Type B pancreatic cell (in vitro differentiated cells): ENCODE measurements at places on chromosomes 11 and 22. TPM values are rescaled to one million over a fixed set of nuclear protein-coding genes. Genes with fewer than 3 reads are reported as not detected.

The OR4A16 gene
- not detected in 2 replicates for total RNA-seq

The PKP3 gene
- 51.6 and 156 TPM in 2 replicates for total RNA-seq

The MMP13 gene
- total RNA-seq = not detected in 2 replicates

The GUCY1A2 gene
- total RNA-seq = 12.2 and 13.2 TPM in 2 replicates

The LIPT2 gene
- 5.5 and 5.6 TPM in 2 replicates for total RNA-seq

The EMID1 gene
- total RNA-seq = 4.2 and 11.4 TPM in 2 replicates

The GGT5 gene
- total RNA-seq = 0.14 and 0.80 TPM in 2 replicates

The PARVA gene
- 32.3 and 49.4 TPM in 2 replicates for total RNA-seq

The COMT gene
- total RNA-seq = 87.2 and 87.4 TPM in 2 replicates

The ALX4 gene
- 0.43 and 11.6 TPM in 2 replicates for total RNA-seq

The POLR2F gene
- 92.0 and 99.6 TPM in 2 replicates for total RNA-seq

The MMP12 gene
- 0.27 TPM in 1 of 2 replicates, not detected in the other for total RNA-seq

GRCh38 chr11:70176940-70177689 lies 26.0 kb upstream of the FADD start:
- no peak for DNase-seq

DNA sequence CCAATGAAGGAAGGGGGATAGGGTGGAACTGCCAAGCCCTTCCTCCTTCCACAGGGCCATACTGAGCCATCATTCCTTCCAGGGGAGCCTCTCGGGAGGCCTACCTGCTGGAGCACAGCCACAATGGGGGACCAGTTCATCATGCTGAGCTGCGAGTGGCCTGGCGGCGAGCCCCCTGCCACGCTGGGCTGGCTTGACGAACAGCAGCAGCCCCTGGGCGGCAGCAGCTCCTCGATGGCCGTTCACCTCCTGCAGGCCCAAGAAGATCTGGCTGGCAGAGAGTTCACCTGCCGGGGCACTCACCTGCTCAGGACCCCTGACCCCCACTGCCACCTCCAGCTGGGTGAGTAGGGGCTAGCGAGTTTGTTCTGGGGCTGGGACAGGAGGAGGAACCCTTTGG lies 5.9 kb downstream of the VSIG10L2 start:
- no peak for DNase-seq

DNA sequence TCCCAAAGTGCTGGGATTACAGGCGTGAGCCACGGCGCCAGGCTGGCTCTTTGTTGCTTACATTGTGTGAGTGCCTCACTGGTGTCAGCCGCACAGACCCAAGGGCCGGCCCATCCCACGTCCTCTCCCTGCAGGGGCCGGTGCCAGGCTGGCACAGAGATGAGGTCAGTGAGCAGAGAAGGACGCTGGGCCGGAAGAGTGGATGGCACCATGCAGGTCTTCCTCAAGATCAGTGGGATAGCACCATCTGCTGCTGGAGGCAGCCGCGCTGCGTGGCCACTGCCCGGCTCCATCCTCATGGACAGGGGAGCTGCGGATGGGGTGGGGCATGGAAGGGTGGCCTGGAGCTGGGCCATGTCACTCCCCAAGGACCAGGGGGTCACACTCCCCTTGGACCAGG lies 22.0 kb upstream of the FGF4 start:
- DNase-seq = no peak

DNA sequence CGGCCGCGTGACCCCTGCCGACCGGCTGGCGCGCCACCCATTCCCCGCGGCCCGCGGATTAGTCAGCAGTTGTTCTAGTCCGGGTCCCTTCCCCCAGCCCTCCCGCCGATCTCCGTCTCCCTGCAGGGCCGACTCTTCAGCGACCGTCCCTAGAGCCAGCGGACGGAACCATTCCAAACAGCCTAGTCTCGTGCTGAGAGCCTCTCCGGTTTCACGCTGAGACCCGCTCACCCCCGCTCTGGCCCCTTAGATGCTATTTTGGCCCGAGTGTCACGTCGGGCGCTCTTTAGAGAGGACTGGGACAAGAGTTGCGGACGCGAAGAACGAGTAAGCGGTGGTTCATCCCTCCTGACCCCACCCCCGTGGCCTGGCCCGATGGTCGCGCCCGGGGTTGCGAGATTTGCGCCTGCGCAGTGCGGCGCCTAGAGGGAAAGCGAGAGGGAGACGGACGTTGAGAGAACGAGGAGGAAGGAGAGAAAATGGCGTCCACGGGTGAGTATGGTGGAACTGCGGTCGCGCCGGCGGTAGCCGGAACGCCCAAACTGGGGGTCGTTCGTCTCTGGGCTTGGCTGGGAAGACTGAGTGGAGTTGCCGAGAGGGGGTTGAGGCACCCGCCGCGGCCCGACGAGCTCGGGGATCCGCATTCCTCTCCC lies at the start of the genes EWSR1 and RHBDD3:
Gene EWSR1, plus strand, starts transcription at position 411 of the 653 bp plus-strand sequence. Its CDS starts 69 bp downstream, at position 480.
Gene RHBDD3, minus strand, starts transcription at position 124 of the 653 bp plus-strand sequence. CDS start 2,355 bp downstream, outside the sequence.
- peak; percentile 98 for DNase-seq

- no peak for DNase-seq
These were observed 45.5 kb downstream of the FAR1 start for GRCh38 chr11:13713982-13714381.

GRCh38 chr11:67429038-67429668 lies 859 bp downstream of the RPS6KB2 start:
- no peak for DNase-seq

DNA sequence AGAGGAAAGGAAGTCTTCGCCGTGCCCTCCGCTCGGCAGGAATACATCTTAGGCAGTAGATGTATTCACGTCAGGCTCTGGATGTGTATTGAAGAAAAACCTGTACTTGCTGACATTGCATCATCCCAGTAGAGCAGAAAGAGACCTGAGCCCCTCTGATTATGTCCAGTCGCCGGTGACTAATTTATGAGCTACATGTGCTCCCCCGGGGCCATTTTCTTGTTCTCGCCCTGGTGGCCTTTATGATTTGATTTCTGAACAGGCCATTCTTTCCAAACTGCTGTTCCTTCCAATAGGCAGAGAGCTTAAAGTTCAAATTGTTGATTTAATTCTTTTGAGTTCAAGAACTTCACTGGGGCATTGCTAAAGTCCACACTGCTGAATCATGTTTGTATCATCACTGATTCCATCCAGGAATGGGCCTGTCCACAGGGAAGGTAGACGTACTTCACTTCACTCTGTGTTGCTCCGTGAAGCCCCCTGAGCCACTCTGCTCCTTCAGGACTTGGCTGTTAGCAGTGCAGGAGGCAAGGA lies 137.3 kb upstream of the RASSF10 start:
- no peak for DNase-seq

- no peak for DNase-seq
These were observed 129.4 kb downstream of the OSBP2 start for GRCh38 chr22:30824096-30824495.

DNA sequence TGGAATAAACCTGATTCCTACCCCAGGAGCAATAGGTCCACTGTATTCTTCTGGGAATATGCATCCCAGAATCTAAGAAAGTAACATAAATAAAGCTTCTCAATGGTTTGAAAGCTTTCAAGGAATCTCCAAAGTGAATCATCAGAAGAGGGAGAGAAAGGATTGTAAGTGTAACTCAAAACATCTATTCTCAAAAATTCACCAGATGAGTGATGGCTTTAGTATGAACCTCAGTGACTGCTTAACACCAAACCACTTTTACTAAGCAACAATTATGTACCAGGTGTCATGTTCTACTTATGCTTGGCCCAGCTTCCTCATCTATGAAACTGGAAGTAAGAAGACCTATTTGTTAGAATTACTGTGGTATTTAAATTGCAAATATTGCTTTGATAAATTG lies 7.4 kb downstream of the RAB38 start:
- no peak for DNase-seq

DNA sequence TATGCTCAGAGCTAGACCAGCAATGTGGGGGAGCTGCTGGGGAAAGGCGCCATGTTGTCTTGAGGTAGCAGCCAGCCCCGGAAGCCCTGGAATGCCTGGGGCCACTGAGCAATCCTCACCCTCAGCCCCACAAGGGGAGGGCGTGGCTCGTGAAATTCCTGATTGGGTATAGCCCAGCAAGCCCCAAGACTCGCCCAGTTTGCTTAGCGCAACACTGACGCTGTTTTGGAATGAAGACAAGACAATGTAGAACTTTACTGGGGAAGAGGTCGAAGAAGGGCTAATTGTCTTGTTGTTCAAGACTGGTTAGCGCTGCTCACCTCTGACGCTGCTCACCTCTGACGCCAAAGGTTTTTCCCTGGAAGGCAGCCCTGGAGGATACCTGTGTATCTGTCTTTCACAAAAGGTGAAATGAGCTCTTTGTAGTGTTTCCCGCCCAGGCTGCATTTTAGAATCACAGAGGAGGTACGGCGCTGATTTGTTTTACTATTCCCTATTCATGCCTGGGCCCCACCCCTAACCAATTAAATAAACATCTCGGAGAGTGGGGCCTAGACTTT lies 47.6 kb downstream of the ST3GAL4 start:
- DNase-seq = no peak

GRCh38 chr11:117839380-117839881 lies 14.9 kb upstream of the FXYD2 start:
- DNase-seq = peak; percentile 50

- DNase-seq = no peak
These were observed 96.3 kb downstream of the C11orf65 start for GRCh38 chr11:108370990-108371389.

DNA sequence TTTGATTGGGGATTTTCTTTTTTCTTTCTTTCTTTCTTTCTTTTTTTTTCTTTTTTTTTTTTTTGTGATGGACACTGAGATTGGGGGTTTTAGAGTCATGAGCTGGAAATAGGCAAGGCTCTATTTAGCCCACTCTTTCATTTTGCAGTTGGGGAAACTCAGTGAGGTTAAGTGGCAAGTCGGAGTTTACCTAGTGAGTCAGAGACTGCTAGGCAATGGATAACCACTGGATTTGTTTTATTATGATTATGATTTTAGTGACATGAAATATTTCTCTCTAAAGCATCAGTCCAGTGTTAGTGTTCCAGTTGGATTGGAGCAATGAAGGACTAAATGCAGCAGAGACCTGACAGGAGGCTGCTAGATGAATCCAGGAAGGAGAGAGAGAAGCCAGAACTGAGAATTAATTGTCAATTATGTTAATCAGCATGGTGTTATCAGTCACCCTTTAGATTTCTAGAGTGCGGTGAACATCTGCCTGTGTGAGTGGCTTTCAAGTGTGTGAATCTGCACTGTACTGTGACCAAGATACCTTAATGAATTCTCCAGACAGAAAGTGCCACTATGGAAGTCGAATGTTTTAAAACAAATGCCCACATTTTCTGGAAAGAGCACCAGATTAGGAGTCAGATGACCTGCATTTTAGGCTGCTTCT lies 10.9 kb downstream of the BMAL1 start:
- no peak for DNase-seq

GRCh38 chr11:128407962-128408361 lies 179.4 kb downstream of the ETS1 start:
- DNase-seq = no peak

- no peak for DNase-seq
These were observed 3.8 kb upstream of the GGA1 start for GRCh38 chr22:37604875-37605274.

GRCh38 chr11:12356944-12357655 lies 20.3 kb upstream of the PARVA start:
- no peak for DNase-seq

DNA sequence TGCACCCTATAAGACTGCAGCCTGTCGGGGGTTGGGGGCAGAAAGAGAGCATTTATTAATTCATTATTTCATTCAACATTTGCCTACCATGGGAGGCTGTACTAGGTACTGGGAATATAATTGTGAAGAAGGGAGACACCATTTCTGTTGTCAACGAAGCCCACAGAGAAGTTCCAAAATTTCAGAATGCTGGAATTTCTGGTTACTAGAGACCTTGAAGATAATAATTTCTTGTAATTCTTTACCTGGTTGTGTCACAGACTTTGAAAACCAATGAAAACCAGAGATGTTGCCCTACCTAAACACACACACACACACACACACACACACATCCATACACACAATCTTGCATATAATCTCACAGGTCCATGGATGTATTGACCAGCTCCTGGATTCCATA lies 30.1 kb downstream of the CD44 start:
- DNase-seq = no peak

DNA sequence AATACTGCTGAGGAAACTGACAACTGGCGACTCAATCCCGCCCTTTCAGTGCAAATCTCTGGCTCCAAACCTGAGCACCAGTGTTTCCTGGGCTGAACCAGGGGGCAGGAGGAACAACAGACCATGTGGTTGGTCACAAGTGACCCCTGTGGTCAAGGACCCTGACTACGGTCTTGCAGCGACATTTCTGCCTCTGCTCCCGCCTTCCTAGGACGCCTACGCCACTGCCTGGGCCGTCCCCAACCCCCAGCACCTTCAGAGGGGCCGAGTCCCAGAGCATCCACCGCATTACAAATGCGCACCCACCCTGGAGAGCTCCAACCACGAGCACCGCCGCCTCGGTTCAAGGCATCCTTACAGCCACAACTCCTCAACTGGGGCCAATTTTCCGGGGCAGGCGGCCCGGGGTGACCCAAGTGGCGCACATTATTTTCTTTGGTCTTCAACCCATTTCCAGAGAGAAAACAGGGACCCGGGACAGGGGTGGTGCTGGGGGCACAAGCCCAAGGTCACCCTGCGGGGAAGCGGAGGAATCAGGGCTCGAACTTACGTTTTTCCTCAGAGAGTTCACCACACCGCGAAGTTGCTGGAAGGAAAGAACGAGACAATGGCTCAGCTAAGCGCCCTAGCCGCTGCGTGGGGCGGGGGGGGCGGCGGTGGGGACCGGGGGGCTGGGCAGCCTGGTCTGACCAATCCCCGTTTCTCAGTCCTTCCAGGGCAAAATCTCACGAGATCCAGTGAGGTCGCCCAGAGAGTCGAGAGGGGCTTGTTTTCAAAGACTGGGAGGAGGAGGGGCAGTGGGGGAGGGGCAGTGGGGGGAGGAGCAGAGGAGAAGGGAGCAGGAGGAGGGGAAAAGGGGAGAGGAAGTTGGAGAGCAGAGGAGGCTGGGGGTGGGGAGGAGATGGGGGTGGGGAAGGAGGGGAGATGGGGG lies 1.8 kb downstream of the PRAME start:
- DNase-seq = no peak

DNA sequence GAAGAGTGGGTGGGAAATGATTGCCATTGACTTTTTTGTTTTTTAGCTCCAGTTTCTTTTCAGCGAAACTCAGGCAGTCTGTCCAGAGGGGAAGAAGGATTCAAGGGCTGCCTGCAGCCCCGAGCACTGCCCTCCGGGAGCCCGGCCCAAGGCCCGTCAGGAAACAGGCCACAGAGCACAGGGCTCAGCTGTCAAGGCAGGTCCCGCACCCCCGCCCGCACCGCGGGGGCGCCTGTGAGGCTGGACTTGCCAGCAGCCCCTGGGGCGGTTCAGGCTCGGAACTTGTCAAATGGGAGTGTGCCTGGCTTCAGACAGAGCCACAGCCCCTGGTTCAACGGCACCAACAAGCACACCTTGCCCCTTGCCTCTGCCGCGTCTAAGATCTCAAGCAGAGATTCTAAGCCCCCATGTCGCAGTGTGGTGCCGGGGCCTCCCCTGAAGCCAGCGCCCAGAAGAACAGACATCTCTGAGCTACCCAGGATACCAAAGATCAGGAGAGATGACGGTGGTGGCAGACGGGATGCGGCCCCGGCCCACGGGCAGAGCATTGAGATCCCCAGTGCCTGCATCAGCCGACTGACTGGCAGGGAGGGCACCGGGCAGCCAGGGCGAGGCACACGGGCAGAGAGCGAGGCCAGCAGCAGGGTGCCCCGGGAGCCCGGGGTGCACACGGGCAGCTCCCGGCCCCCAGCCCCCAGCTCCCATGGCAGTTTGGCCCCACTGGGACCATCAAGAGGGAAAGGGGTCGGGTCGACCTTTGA lies 8.6 kb downstream of the IRF7 start:
- DNase-seq = no peak
